ENCODE measurements at places on chromosomes 3 and 15.

DNA sequence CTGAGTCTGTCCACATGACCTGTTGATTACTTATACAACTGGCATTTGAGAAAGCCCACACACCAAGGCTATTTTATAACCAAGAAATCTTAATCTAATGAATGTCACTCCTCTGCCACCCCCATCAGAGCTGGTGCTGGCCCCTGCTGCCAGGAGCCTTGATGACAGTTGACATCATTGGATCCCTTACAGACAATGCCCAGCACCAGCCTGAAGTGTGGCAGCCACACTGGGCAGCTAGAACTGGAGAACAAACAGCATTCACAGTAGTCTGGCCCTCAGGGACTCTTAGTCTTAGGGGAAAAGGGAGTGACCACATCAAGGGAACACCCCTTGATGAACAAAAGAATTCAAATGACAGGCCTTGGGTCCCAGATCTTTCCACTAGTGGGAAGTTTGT, 840.6 kb downstream of the EPHA3 start:
- DNase-seq: no peak

GRCh38 chr3:196140224-196140623, 58.3 kb upstream of the TFRC start:
- DNase-seq: no peak

- DNase-seq: peak; percentile 57
Measured at GRCh38 chr3:93973131-93974126, at the start of gene PROS1. TSS of gene PROS1 (minus strand) at chr3:93973896. CDS start at chr3:93973749, 147 bp downstream.

DNA sequence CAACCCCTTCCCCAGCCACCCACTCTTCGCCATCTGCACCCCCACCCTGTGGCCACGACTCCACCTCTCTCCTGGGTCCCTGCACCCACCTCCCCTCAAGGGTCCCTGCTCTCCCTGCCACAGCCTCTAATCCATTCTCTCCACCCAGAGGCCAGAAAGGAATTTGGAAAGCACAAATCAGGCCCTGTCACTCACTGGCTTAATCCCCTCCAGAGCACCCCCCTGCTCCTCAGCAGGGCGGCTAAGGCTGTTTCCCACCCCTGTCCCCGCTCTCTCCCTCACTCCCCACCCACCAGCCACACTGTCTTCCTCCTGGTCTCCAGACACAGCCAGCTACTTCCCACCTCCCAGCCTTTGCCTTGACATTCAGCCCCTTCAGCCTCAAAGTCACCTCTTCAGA, 150.0 kb upstream of the LINGO1 start:
- DNase-seq: no peak

- no peak for DNase-seq
Measured at GRCh38 chr15:70271422-70272088, 173.8 kb upstream of the TLE3 start.

GRCh38 chr3:46812237-46812791, 50.9 kb downstream of the MYL3 start:
- peak; percentile 63 for DNase-seq

GRCh38 chr3:39346785-39347585, 17.5 kb downstream of the CCR8 start:
- no peak for DNase-seq

GRCh38 chr15:66101715-66102395, 151.7 kb downstream of the MEGF11 start:
- no peak for DNase-seq

GRCh38 chr15:97401195-97401594, 559.3 kb upstream of the ARRDC4 start:
- DNase-seq: no peak

DNA sequence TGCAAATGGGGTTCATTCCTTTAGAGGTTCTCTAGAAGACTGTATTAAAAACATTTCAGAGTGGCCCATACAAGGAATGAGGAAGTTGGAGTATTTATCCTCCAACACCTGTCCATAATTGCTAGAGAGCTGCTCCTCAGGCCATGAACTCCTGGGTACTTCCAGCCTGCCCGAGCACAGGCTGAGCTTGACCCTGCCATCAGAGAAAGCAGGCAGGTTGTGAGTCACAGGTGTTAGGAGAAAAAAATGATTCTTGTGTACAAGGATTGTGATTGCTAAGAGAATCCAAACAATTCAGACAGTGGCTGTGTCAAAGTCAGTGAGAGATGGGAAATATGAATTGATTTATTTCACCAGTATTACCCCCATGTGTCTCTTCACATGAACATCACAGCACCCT, 156.8 kb upstream of the GADL1 start:
- DNase-seq: no peak

- DNase-seq: no peak
Measured at GRCh38 chr15:66167854-66168253, 85.7 kb downstream of the MEGF11 start.

- DNase-seq: no peak
Measured at GRCh38 chr3:107833043-107833442, 257.8 kb downstream of the CD47 start.

DNA sequence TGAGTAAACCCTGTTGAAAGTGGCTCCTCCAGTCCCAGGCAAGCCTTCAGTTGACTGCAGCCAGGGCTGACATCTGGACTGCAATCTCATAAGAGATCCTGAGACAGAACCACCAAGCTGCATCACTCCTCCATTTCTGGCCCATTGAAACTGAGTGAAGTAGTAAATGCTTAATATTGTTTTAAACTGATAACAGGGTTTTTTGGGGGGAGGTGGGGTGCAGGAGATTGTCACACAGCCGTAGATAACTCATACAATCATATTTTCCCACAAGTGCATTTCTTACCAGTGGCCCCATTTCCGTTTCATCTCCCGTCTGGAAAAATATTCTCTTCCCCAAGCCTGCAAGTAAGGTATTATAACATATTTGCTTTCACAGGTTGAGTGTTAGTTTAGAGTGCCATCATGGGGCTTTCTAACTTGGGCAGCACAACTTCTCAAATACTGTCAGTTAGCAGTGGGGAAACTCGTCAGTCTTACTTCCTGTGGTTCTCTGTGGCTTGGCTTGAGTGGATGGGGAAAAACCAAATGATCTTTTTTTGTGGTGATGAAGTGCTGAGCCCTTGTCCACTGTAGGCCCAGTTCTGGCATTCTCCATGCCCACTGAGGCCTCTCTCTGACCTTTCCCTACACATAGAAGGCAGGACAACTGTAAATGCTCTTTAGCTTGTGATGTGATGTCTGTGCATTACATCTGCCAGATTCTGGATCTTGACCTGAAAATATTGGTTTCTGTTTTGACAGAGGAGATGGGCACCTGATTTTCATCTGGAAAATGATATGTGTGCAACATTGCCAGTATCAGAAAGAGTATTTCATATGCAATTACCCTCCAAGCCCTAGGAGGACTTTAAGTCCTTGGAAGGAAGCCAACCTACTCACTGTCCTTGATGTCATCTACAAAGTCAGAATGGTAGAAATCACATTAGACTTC, 90.1 kb upstream of the BHLHE40 start:
- DNase-seq: no peak

GRCh38 chr15:52673734-52674133, 5.5 kb downstream of the ATOSA start:
- no peak for DNase-seq

DNA sequence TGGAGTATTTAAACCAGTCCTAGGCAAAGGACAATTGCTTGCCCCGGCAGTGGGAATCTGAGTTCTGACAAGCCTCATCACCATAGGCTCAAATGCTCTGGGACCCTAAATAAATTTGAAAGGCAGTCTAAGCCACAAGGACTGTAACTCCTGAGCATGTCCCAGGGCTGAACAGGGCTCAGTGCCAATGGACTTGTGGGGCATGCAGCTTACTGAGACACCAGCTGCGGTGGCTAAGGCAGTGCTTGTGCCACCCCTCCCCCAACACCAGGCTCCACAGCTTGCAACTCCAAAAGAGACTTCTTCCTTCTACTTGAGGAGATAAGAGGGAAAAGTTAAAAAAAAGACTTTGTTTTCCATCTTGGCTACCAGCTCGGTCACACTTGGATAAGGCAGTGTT, 289.7 kb upstream of the DCBLD2 start:
- no peak for DNase-seq

DNA sequence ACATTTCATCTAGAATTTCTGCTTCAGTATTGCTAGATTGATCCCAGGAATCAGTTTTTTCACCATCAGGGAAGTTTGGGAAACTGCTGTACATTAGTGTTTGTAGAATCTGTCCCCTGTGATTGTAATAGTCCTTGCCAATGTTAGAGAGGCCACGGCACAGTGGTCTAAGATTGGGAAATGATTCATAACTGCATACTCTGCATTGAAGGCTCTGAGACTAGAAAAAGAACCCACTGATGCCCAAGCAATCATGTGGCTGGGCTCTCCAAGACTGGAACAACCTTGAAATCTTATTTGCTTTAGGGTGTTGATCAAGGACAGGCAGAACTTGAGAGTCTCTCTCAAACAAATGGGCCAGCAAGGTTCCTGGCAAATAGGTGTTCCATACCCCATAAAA, 245.6 kb upstream of the LRTM1 start:
- DNase-seq: no peak

GRCh38 chr3:15783361-15783969, 14.3 kb downstream of the ANKRD28 start:
- no peak for DNase-seq
